Esophagus squamous epithelium (tissue), 5 donors: ENCODE measurements at places on chromosomes 12 and 14. TPM values are rescaled to one million over a fixed set of nuclear protein-coding genes. Genes with fewer than 3 reads are reported as not detected.

GRCh38 chr12:38053655-38054464, 262.7 kb upstream of the ALG10B start:
- no peak for DNase-seq

- no peak for DNase-seq
These were observed 27.1 kb upstream of the SLC17A8 start for GRCh38 chr12:100329800-100330199.

Gene FAM186B
- 0.19 TPM for total RNA-seq

GRCh38 chr14:34223373-34224148, 238.5 kb downstream of the SPTSSA start:
- DNase-seq = no peak

Gene FLVCR2
- 4.5 TPM for total RNA-seq

GRCh38 chr12:21710958-21711775, 53.5 kb upstream of the LDHB start:
- no peak for DNase-seq

Gene INHBE
- total RNA-seq = not detected

GRCh38 chr14:101716077-101716950, 45.2 kb upstream of the PPP2R5C start:
- no peak for DNase-seq
